H9 (cell line): ENCODE measurements at places on chromosomes 1 and 21. TPM values are rescaled to one million over a fixed set of nuclear protein-coding genes. Genes with fewer than 3 reads are reported as not detected.

CEP104 gene
- total RNA-seq, result 34.5 and 40.8 TPM in 2 replicates

GRCh38 chr1:96416701-96417444 lies 304.7 kb upstream of the PTBP2 start:
- no peaks in the 10 kb centered on the region for H3K27me3 ChIP-seq
- no peak overlapping the region for H3K4me3 ChIP-seq
- no peaks in the 10 kb centered on the region for H3K36me3 ChIP-seq
- no peaks in the 10 kb centered on the region for H3K4me1 ChIP-seq

DNA sequence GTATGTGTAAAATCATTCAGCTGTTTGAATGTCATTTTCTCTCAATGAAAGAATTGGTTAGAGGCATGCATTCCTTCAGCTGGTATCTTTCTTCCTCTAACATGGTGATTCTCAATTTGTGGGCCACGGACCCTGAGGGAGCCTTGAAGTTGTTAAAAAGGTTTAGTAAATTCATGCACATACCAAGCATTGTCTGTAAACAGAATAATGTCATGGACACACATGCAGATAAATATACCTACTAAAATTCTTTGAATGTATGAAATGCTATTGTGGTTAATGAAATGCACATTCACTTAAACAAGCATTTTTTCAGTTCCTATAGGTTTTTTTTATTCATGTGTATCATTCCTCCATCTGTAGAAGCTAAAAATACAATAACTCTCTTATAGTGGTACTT lies 65.4 kb downstream of the PBX1 start:
- no peak for DNase-seq
- no peak overlapping the region for H3K4me3 ChIP-seq
- H3K27ac ChIP-seq, result no peak overlapping the region

GRCh38 chr1:90435351-90435750 lies 281.8 kb downstream of the BARHL2 start:
- H3K27me3 ChIP-seq, result no peaks in the 10 kb centered on the region; the same call in 1 of the 2 replicates
- H3K4me1 ChIP-seq, result no peaks in the 10 kb centered on the region
- DNase-seq, result no peak
- no peak overlapping the region for H3K27ac ChIP-seq
- no peaks in the 10 kb centered on the region for H3K36me3 ChIP-seq
- no peak overlapping the region for H3K4me3 ChIP-seq

SPOCD1 gene
- 1.5 and 2.7 TPM in 2 replicates for total RNA-seq

PRKAA2 gene
- 3.9 and 4.0 TPM in 2 replicates for total RNA-seq
